ENCODE measurements at places on chromosomes 3 and 15. TPM values are rescaled to one million over a fixed set of nuclear protein-coding genes. Genes with fewer than 3 reads are reported as not detected.

The ECE2 gene
- not detected for total RNA-seq

The B3GNT5 gene
- 0.60 TPM for total RNA-seq

The CHST13 gene
- total RNA-seq: not detected

- peaks cover 8% of the 10 kb centered on the region for H3K36me3 ChIP-seq
- peaks cover 44% of the 10 kb centered on the region for H3K4me1 ChIP-seq
- H3K4me3 ChIP-seq: no peak overlapping the region
- no peak for DNase-seq
- peaks cover 3% of the 10 kb centered on the region for H3K27me3 ChIP-seq
Measured at GRCh38 chr15:31321418-31321817, 5.2 kb upstream of the KLF13 start.

- DNase-seq: no peak
- H3K4me3 ChIP-seq: no peak overlapping the region
- no peak overlapping the region for H3K27ac ChIP-seq
- H3K27me3 ChIP-seq: no peaks in the 10 kb centered on the region
- no peaks in the 10 kb centered on the region for H3K4me1 ChIP-seq
Measured at GRCh38 chr3:9122732-9123364, 126.6 kb downstream of the SRGAP3 start.

GRCh38 chr15:57703387-57703786 lies 3.1 kb upstream of the POLR2M start:
- DNase-seq: no peak
- peaks cover 45% of the 10 kb centered on the region for H3K4me1 ChIP-seq
- H3K27ac ChIP-seq: no peak overlapping the region

DNA sequence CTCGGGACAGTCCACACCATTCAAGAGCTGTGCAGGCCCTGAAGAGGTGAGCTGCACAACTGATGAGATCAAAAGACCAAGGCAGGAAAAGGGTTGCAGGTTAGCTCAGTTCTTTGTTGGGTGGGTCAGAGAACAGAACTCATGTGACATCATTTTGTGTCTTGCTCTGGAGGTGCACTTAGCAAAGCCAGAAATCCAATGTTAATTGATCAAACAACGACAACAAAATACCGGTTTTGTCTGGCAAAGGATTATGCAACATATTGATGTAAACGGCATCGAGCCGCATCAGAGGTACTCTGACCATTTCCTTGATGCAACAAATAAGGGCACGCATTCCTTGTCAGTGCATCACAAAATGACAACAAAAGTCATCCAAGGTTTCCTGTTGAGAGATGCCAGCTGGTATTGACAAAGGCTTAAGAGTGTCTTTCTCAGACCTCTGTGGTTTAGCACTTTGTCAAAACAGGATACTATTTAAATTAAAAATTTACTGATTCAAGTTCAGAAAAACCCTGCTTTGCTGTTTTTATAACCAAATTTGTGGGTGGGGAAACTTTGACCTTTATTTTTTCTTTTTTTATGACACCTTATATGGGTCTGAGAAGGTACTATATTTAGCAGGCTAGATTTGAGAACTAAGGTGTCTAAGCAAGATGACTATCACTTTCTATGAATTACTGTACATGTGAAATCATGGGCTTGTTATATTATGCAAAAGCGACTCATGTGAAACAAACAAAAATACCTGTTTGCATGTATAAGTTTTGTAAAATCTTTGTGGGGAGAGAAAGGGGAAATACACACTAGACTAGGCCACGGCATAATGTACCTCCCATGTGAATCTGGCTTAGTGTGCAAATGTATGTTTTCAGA lies 496.1 kb downstream of the FOXP1 start:
- H3K36me3 ChIP-seq: peaks cover 38% of the 10 kb centered on the region
- peaks cover 66% of the 10 kb centered on the region for H3K4me1 ChIP-seq
- peak overlapping the region; percentile 83 for H3K27ac ChIP-seq

- H3K4me3 ChIP-seq: no peak overlapping the region
- no peak for DNase-seq
- H3K4me1 ChIP-seq: peaks cover 11% of the 10 kb centered on the region
- H3K27ac ChIP-seq: no peak overlapping the region
- no peaks in the 10 kb centered on the region for H3K36me3 ChIP-seq
- H3K27me3 ChIP-seq: peaks cover 20% of the 10 kb centered on the region
Measured at GRCh38 chr3:138964923-138965322, 17.9 kb downstream of the FOXL2NB start.

- H3K36me3 ChIP-seq: no peaks in the 10 kb centered on the region
- H3K27me3 ChIP-seq: no peaks in the 10 kb centered on the region
Measured at GRCh38 chr3:34207806-34208205, 409.4 kb downstream of the PDCD6IP start.

- H3K4me1 ChIP-seq: peaks cover 31% of the 10 kb centered on the region
- H3K27me3 ChIP-seq: peaks cover 3% of the 10 kb centered on the region
- no peak for DNase-seq
- peak overlapping the region; percentile 42 for H3K27ac ChIP-seq
- no peak overlapping the region for H3K4me3 ChIP-seq
- no peaks in the 10 kb centered on the region for H3K36me3 ChIP-seq
Measured at GRCh38 chr15:74316141-74316540, 51.3 kb downstream of the CYP11A1 start.

DNA sequence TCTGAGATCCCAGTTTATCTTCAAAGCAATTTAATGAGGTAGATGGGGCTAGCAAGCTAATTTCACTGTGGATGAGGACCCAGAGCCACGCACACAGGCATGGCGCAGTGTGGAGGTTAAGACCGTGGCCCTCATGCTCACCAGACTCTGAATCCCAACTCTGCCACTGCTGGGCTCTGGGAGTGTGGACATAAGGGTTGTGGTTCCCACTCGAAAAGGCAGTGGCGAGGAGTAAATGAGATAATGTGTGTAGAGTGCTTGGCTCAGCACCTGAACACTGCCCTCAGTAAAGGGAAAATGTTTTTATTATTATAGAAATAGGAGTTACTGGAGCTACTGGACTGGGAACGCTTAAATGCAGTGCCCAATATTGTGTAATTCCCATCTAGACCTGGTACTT lies 243.5 kb upstream of the TPM1 start:
- no peak overlapping the region for H3K27ac ChIP-seq
- no peaks in the 10 kb centered on the region for H3K36me3 ChIP-seq
- H3K4me3 ChIP-seq: no peak overlapping the region
- no peak for DNase-seq
- peaks cover 18% of the 10 kb centered on the region for H3K27me3 ChIP-seq

Data from activated CD4-positive, alpha-beta memory T cell treated with anti-CD3 and anti-CD28 coated beads, Interleukin-2, amount 10 ng/mL, durations not matched to agents 7 days and 5 days (primary cell).